Liver (tissue), 10 donors: ENCODE measurements at places on chromosomes 7 and 10. TPM values are rescaled to one million over a fixed set of nuclear protein-coding genes. Genes with fewer than 3 reads are reported as not detected.

Gene TTYH3
- total RNA-seq: 18.1 TPM

Gene NFKB2
- total RNA-seq: 7.1 TPM

Gene RAB19
- total RNA-seq: 0.84 TPM

- H3K36me3 ChIP-seq: peaks cover 23% of the 10 kb centered on the region
- H3K4me3 ChIP-seq: no peak overlapping the region
- no peaks in the 10 kb centered on the region for H3K27me3 ChIP-seq
- DNase-seq: no peak
- H3K27ac ChIP-seq: no peak overlapping the region
- no peaks in the 10 kb centered on the region for H3K4me1 ChIP-seq
Measured at GRCh38 chr7:75533926-75534325, 41.8 kb downstream of the SPDYE5 start.

- H3K36me3 ChIP-seq: no peaks in the 10 kb centered on the region
- H3K4me1 ChIP-seq: no peaks in the 10 kb centered on the region
- no peaks in the 10 kb centered on the region for H3K27me3 ChIP-seq
Measured at GRCh38 chr7:132295175-132295574, 281.1 kb downstream of the PLXNA4 start.

DNA sequence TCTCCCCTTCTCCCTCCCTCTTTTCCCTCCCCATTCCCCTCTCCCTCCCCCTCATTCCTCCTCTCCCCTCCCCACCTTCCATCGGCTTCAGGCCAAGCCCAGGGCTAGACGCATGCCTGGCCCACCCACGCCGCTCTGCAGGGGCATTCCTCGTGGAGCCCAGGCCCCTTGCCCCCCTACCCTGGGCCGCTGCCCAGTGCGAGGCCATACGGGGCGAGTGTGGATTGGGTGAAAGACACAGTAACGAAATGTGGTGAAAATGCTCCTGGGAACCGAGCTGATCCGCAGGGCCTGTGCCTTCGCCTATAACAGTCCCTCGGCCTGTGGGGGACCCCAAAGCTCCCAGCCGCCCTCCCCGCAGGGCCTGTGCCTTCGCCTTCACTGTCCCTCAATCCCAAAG, 28.3 kb downstream of the ADGRA1 start:
- H3K27me3 ChIP-seq: no peaks in the 10 kb centered on the region
- H3K36me3 ChIP-seq: no peaks in the 10 kb centered on the region
- H3K4me3 ChIP-seq: no peak overlapping the region
- no peaks in the 10 kb centered on the region for H3K4me1 ChIP-seq

DNA sequence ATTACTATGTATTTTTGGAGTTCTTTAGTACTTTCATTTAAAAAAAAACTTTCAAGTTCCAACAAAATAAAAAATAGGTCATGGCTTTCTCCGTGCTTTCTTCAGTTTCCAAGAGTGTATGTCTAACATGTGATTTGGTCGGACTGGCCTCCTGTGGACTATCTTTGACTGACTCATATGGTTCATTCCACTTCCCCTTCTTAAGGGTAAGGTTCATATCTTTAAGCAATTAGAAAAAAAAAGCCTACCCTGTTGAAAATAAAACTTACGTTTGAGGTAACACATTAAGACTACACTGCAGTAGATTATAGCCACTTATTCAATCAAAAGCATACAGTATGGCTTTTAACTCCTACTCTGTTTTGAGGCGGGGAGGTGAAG, 112.8 kb upstream of the AHR start:
- no peak for DNase-seq
- H3K27ac ChIP-seq: no peak overlapping the region
- peaks cover 17% of the 10 kb centered on the region for H3K4me1 ChIP-seq
- H3K27me3 ChIP-seq: no peaks in the 10 kb centered on the region
- H3K4me3 ChIP-seq: no peak overlapping the region
- H3K36me3 ChIP-seq: no peaks in the 10 kb centered on the region

GRCh38 chr10:4093438-4093837, 308.4 kb upstream of the KLF6 start:
- no peaks in the 10 kb centered on the region for H3K27me3 ChIP-seq
- H3K36me3 ChIP-seq: no peaks in the 10 kb centered on the region
- DNase-seq: no peak
- H3K4me3 ChIP-seq: no peak overlapping the region

DNA sequence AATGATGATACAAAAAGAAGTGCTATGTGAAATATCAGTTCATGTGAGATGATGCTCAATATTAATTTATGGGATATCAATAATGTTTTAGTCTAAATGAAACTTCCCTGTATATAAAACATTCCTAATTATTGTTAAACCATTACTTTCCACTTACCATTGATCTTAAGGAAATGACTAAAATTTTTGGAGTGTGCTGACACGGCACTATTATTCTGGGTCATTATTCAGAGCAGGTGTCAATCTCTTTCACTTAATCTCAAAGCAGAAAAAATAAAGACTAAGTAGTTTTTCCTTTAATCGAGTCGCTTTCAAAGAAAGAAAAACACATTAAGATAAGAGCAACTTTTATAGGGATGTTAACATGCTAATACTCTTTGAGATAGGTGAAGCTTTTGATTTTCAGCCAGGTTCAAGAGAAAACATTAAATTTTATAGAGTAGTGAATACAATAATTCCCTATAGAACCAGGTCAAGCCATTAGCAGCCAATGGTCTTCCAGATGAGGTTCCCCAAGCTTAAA, 11.4 kb upstream of the CREB5 start:
- no peaks in the 10 kb centered on the region for H3K27me3 ChIP-seq
- no peaks in the 10 kb centered on the region for H3K4me1 ChIP-seq
